ENCODE measurements at places on chromosomes 6 and 20.

DNA sequence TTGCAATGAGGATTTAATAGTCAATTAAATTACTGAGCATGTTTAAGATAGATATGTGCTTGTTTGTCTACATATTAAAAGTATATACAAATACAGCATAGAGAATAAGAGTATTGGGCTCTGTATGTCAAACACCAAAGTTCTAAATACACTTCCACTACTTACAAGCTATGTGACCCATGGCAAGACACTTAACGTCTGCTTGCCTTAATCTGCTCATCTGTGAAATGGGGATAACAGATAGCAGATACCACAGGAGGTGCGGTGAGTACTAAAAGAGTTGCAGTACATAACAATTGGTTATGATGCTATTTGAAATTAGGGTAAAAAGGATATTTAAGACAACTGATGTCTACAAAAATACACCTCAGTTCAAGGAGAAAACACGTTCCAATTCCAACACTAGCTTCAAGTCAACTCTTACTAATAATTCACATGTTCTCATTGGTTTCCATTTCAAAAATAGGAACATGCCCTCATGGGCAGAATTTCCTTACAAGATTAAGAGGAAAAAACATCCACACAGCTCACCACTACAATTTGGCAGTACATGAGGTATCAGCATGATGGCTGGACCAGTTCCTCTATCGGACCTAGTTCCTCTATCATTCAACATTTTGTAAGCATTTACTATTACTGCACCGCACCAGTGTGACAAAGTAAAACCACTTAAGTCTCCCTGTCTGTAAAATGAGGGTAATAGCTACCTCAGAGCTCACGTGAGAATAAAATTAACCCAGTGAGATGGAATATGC, 101.1 kb downstream of the SMLR1 start:
- DNase-seq = no peak

DNA sequence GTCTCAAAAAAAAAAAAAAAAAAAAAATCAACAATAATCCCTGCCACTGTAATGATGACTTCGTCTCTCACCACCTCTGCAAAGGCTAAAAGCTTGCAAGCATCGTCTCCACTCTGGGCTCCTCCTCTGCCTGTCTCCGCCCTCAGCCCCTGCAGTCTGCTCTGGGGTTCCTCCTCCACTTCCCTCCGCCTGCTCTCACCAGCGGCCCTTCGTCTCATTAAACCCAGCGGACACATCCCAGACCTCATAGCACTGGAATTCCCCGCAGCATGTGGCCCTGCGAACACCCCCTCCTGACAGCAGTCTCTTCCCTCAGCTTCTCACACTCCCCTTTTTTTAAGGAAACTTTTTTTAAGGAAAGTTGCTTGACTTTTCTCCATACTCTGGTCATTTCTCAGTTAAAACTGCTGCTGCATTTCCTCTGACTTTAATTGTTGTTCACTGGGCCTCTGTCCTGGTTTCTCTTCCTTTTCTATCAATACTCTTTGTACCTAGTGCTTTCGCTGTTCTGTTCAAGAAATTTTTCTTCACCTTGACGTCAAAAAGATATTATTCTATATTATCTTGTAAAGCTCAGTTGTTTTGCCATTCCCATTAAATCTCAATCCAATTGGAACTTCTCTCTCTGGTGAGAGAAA, 70.9 kb upstream of the PLEKHG1 start:
- peak; percentile 61 for DNase-seq

- DNase-seq = no peak
Observed at GRCh38 chr6:34021554-34022190, 124.2 kb downstream of the GRM4 start.

DNA sequence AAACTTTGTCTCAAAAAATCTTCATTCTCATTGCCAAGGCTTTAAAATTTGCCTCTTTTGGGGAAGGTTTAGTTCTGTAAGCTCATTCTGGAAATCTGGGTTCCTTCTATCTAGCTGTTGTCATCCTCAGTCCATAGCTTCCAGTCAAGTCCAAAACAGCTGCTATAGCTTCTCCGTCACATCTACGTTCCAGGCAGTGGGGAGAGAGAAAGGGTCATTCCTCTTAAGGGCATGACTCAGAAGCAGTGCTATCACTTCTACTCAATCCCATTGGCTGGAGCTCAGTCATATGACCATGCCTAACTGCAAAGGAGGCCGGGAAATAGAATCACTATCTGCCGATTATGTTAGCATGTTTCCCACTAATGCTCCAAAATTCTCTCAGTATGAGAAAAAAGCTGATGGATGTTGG, 141.4 kb upstream of the PTPN1 start:
- DNase-seq = peak; percentile 52

- no peak for DNase-seq
Observed at GRCh38 chr6:138440758-138441357, 36.8 kb downstream of the HEBP2 start.

DNA sequence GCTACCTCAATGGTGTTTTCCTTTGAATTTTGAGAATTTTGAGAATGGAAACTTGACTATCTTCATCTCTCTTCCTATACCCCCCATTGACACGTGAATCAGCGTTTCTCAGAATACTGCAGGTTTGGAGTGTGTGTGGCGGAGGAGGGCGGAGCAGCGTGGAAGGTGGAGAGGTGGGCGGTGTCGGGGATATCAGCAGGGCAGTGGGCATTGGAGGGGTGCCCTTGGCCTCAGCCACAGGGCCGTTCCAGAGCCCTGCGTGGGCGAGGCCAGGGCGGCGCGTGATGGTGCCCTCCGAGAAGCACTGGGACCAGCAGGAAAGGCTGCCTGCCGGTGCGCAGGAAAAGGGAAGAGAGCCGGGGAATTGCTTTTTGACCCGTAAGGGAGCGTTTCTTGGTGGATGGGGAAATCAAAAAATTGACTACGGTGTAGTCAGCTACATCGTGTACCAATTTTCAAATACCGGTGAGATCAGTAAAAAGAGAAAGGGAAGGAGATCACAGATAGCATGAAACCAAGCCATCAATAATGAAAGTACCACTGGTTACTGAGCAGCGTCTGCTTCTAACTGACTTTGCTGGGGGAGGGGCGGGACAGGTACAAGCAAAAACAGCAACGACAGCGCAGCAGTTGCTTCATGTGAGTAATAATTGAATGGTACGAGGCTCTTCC, 82.7 kb upstream of the DUSP22 start:
- DNase-seq = no peak

GRCh38 chr20:62136283-62137091, 6.7 kb downstream of the PSMA7 start:
- DNase-seq = peak; percentile 40

DNA sequence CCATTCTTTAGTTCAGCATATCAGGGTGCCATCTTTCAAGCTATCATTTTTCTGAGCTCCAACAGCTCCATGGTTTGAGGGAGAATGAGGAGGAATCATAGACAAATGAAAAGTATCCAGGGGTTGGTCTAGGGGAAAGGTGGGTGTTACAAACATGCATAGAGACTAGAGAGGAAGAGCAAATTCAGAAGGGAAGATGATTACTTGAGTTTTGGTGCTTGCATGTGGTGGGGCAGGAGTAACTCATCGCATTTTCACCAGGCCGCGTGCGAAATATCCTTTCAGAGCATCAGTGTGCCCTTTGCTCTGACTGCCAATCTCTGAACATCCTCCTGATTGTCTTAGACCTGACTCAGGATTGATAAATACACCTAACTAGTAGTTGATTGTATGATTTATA, 7.7 kb upstream of the BICRAL start:
- DNase-seq = no peak

GRCh38 chr6:116382587-116382986, 11.8 kb downstream of the DSE start:
- peak; percentile 42 for DNase-seq

GRCh38 chr20:38000293-38000692, 33.0 kb downstream of the TTI1 start:
- DNase-seq = no peak

DNA sequence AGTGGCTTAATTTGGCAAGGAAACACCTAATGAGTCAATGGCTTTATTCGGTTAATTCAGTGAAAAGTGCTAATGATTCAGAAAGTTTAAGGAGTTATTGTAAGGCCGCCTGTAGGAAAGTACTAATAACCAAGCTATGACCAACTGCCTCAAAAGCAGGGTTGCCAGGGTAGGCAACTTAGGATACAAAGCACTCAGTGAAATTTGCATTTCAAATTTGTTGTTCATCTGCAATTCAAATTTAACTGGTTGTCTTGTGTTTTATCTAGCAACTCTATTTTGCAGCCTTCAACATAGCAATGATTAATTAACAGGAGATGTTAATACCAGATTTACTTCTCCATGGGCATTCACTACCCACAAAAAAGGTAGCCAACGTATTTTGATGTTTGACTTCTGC, 412.3 kb downstream of the PRKN start:
- no peak for DNase-seq

DNA sequence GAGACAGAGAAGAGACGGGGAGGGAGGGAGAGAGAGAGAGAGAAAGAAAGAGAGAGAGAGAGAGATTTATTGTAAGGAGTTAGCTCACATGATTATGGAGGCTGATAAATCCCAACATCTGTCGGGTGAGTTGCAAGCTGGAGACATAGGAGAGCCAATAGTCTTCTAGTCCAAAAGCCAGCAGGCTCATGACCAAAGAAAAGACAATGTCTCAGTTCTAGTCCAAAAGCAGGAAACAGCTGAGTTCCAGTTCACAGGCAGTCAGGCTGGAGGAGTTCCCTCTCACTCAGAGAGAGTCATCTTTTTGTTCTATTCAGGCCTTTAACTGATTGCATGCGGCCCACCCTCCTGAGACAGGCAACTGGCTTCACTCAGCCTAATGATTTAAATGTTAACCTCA, 416.6 kb downstream of the PREX1 start:
- DNase-seq = no peak

GRCh38 chr6:51300510-51300909, 481.8 kb downstream of the TFAP2B start:
- DNase-seq = no peak

DNA sequence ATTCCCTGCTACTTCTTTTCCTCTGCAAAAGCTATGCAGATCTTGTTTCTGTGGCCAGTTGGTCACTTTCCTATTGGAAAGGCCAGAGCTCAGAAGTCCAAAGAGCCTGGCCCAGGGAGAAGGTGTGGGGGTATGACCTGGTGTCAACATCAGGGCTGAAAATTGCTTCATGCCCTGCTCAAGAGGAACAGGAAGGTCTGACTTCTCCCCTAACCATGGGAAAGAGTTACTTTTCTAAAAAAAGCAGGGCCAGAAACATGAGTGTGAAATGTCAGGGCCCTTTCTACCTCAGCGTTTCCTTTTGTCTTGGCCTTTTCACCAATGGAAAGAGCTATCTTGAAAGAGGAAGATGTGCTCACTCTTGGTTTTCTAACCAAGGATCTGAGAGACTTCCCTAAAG, 117.4 kb downstream of the MAFB start:
- no peak for DNase-seq

DNA sequence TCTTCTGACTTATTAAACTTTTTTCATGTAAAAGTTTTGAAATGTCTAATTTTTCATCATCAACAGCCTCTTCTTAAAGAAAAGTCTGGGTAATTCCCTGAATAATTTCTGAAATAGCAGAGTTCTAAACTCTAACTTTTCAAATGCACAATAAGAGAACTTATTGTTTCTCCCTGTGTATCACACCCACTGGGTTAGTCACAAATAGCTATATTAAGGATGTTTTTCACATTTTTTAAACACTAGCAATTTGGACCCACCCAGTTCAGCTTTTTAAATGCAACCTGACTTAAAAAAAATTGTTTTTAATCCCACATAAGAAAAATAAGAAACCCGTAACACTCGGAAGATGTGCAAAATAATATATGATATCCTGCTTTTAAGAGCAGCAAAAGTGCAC, 61.4 kb upstream of the UTRN start:
- DNase-seq = no peak
